ENCODE measurements at places on chromosomes 6 and 20.

GRCh38 chr20:44688053-44688625 is 27.0 kb upstream of the CCN5 start:
- no peak for DNase-seq

DNA sequence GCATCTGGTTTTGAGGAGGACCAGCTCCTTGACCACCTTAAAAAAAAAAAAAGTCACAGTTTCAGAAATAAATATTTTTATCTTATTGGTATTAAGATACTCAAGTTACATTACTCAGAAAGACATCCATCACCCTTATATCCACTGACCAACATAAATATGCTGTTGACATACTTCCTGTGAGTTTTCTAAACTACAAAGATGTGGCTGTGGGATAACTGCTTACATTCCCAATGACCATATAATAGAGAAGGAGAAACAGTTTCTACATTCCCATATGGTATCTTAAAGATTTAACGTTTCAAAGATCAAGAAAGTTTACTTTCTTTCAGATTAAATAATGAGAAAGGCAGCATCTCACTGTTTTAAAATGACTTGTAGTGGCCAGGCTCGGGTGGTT is 46.3 kb downstream of the TP53INP2 start:
- no peak for DNase-seq

GRCh38 chr20:37726971-37727956 is 33.4 kb downstream of the CTNNBL1 start:
- no peak for DNase-seq

- DNase-seq, result no peak
These were observed 89.5 kb upstream of the SIM1 start for GRCh38 chr6:100554228-100554627.

DNA sequence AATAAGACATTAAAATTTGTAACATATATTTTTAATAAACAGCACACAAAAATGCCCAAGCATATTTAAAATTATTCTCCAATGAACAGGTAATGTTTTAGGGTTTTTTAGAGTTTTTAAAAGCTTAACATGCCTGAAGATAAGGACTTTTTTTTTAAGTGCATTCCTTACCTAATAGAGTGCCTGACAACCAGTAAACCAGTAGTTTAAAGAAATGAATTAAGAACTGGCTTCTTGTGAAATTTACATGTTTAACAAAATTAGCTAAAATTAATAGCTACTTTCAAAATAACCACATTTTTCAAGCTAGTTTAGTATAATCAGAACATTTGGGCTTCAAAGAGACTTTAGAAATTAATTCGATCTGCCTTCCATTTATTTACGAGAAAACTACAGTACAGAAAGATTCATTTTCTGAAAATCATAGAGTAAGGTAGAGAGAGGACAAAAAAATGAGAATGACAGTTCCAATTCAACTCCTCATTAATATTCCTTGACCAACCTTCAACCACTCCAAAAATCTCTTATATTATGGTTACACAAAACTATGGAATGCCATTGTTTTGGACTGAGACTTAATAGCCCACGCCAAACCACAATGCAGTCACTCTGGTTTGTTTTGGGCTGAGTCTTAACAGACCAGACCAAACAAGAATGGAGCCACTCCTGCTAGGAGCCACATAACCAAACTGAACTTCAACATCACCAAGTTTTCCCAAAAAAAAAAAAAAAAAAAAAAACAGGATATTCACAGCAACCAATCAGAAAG is 5.7 kb upstream of the PLN start:
- DNase-seq, result no peak

DNA sequence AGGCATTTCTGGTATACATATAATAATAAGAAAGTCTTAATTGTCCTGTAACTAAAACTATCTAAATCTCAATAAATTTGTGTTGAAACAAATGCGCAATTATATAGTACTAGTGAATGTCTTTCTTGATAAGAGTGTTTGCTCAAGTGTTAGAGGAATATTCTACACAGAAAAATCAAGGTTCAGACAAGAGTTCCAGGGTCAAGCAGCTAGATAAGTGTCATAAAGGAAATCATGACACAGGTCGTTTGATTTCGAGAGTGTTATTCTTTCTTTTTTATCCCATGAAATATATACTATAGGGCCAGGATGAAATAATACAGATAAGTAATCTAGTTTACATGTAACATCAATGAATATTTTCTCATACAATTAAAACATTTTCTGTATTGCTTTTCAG is 366.1 kb downstream of the UTRN start:
- DNase-seq, result no peak

GRCh38 chr6:25787428-25787827 is 32.9 kb downstream of the SLC17A4 start:
- DNase-seq, result no peak

GRCh38 chr6:22709803-22710202 is 140.4 kb downstream of the HDGFL1 start:
- DNase-seq, result no peak

DNA sequence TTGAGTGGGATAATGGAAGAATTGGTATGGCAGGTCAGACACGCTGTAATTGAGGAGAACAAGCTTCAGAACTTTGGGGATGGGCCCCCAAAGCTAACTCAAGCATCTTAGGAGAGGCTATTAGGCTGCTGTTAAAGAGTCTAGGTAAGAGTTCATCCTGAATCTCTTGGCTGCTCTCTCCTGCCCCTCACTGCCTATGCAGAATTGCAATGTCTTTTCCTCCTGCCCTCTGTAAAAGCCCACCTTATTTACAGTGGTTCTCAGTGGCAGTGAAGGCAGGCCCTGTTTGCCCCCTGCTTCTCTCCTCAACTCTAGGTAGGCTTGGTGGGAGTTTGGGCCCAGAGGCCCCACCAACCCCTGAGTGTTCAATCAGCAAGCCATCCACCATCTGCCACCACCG is 55.0 kb downstream of the LYRM2 start:
- DNase-seq, result no peak

- no peak for DNase-seq
These were observed 52.6 kb upstream of the CEP162 start for GRCh38 chr6:84280030-84280429.

GRCh38 chr20:38870733-38871559 is 55.3 kb upstream of the FAM83D start:
- DNase-seq, result no peak
